Fibroblast of upper back skin (primary cell): ENCODE measurements at places on chromosomes 6 and 20.

GRCh38 chr20:6704132-6704861 is 63.2 kb upstream of the BMP2 start:
- DNase-seq: peak; percentile 68

- peak; percentile 73 for DNase-seq
Observed at GRCh38 chr6:126188279-126188909, 151.5 kb upstream of the CENPW start.

DNA sequence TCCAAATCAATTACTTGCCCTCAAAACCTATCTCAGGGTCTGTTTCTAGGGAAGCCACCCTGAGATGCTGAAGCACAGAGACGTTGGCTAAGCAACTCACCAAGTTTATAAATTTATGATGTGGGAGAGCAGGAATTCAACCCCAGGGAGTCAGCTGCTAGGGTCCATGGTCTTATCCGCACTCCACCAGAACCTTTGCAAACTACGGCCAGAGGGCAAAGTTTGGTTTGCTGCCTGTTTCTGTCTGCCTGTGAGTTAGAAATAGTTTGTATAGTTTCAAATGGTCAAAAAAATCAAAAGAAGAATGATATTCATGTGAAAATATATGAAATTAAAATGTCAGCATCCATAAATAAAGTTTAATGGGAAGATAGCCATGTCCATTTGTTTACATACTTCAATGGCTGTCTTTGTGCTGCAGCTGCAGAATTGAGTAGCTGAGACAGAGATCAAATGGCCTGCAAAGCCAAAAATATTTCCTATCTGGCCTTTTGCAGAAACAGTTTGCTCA is 83.7 kb upstream of the ZFP64 start:
- DNase-seq: peak; percentile 40

DNA sequence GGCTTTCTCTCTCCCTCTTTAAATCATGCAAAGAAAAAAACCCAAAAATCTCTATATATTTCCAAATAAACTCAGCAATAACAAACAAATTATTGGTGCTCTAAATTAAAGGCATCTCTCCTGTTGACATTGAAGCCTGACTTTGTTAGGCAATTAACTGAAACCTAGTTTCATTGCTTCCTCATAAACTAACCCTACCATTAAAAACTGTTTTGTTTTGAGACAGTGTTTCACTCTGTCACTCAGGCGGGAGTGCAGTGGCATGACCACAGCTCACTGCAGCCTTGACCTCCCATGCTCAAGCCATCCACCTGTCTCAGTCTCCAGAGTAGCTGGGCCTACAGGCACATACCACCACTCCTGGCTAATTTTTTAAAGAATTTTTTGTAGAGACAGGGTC is 34.9 kb downstream of the PIGU start:
- DNase-seq: no peak

DNA sequence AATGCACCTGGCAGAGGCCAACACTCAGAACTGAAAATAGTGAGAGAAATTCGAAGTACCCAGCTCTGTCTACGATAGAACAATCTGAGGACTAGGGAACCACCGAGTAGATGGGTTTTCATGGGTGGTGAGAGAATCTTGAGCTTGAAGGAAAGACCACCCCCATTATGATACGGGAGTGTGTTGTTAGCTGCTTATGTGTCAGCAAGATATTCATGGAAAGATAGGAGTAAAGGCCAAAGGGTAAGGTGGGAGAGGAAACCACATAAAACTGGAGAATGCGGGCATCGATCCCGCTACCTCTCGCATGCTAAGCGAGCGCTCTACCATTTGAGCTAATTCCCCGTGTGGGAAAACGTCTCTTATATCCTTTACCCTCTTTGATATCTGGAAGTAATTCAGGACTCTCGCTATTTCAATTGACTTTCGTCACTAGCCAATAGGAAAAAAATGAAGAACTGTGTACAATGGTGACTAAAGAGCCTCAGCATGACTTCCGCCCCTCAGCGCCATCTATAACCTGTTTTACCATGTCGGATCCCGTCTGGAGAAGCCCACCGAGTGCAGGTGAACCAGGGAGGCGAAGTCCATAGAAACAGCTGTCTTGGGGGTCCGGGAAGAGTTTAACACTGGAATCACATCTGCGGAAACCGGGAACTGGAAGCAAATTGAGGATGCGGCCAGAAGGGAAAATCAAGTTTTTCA is 25.0 kb upstream of the ABT1 start:
- DNase-seq: peak; percentile 93

DNA sequence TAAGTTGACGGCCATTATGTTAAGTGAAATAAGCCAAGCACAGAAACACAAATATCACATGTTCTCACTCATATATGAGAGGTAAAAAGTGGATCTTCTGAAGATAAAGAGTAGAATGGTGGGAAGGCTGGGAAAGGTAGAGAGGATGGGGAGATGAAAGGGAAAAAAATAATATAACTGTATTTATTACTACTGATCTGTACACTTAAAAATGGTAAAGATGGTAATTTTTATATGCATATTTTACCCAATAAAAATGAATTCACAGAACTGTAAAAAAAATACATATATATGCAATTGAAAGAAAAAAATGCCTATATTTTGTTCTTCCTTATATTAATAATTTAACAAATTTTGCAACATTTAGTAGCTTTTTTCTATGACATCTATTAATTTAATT is 694.4 kb upstream of the MARCKS start:
- DNase-seq: no peak

GRCh38 chr6:124158024-124158423 is 354.4 kb downstream of the NKAIN2 start:
- DNase-seq: no peak

GRCh38 chr6:31585491-31585890 is 586 bp upstream of the LST1 start:
- DNase-seq: no peak

- DNase-seq: peak; percentile 58
Observed at GRCh38 chr6:112927641-112928320, 580.7 kb downstream of the RFPL4B start.

DNA sequence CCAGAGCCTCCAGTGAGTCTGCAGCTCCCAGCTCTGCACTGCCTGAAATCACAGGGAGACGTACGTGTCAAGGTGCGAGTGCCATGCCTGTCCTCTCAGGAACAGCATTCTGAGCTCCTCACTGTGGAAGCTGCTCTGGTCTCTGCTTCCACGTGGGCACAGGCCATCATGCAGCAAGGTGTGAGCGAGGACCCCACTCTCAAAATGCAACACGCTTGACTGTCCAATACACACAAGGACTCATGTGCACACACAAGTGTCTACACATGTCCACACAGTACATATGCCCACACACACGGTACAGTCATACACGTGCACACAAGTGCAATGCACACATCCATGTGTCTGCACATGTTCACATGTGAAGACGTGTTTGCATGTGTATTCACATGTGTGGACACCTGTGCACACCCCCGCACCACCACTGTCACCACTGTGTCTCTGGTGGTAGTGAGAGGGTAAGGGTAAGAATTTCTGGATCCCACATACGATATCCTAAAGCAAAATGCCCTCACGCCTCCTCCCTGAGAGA is 260.5 kb downstream of the DLL1 start:
- DNase-seq: no peak

GRCh38 chr20:8292793-8293192 is 160.7 kb downstream of the PLCB1 start:
- DNase-seq: no peak

DNA sequence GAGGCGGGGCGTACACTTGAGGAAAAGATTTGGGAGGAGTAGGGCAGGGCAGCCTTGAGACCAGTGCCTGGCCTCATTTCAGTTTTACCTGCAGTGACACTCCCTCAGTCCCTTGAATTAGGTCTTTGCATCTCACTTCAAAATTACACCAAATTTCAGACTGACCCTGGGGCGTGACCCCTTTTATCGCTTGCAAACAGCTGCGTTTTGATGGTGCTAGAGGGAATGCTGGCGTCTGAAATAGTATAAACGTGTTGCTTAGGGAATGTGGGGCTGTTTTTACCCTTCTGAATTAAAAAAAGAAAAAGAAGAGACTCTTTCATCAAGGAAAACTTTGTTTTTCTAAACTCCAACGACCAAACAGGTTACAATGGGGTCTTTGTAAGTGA is 21.0 kb downstream of the COL9A1 start:
- DNase-seq: no peak

DNA sequence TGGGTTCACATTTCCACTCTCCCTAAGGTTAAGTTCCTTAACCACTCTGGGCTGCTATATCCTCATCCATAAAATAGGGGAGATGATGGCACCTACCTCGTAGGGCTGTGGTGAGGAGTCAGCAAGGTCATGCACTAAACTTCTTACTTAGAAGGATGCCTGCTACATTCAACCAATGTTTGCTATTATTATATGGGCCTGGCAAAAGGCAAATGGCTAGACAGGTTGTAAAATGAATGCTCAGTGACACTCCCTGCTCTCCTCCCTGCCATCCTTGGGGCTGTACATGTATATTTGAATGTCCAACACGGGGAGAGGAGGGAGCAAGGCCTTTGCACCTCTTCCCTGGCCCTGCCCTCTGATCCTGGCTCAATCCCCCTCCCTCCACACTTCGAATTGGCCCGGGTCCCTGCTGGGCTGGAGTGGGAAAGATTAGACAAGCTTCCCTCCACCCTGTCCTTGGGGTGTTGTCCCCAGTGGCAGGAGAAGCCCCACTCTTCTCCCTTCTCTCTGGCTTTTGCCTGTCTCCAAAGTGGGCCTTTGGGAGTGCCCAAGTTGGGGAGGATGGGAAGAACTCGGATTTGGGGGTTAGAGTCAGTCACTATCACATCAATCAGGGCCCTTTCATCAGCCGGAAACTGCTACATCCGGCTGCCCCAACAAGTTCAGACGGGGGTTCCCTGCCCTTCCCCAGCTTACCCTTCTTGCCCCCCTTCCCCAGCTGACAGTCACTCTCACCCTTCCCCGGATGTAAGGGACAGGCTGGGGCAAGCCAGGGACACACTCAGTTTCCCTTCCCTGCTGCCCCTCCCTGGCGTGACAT is 36.3 kb upstream of the VEGFA start:
- no peak for DNase-seq

DNA sequence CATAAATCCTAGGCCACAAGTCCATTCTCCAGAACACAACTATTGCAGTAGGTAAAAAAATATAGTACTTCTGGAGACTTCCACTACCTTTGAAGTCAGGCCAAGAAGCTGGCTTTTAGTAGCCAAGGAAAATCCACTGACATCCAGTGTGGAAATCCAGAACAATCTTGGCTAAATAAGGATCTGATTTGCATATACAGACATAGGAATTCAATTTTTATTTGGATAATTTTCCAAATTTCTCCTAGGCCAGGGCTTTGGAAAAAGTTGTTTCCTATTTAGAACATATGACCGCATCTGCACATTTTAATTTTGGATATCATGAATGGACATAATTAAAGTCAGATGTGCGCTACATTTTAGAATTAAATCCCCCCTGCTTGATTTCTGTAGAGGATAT is 100.2 kb downstream of the BCAS1 start:
- DNase-seq: no peak

DNA sequence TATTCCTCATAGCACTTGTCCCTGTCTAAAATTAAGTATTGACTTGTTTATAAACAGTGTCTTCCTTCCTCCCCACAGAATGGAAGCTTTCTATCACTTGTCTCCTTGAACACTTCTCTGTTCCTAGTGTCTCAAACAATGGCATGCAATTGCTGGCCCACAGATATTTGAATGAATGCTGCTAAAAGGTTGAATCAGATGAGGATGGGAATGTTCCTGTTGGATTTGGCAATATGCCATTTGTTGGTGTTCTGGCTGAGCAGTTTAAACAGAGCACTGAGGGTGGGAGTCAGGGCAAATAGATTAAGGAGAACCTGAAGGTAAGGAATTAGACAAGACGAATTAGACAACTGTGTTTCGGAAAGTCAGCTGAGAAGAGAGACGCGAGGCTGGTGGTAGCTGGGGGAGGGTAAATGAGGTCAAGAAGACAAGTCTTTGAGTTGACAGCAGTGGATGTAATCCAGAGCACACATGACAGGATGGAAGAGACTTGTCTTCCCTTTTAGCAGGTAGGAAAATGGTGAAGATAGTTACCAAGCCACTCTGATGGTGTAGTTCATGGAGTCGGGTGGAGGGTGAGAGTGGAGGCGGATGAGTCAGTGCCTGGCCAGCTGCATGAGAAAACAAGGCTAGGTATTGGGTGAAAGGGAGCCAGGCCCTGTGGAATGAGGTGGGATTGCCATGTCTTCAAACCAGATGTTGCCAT is 58.3 kb upstream of the GNRH2 start:
- peak; percentile 50 for DNase-seq

DNA sequence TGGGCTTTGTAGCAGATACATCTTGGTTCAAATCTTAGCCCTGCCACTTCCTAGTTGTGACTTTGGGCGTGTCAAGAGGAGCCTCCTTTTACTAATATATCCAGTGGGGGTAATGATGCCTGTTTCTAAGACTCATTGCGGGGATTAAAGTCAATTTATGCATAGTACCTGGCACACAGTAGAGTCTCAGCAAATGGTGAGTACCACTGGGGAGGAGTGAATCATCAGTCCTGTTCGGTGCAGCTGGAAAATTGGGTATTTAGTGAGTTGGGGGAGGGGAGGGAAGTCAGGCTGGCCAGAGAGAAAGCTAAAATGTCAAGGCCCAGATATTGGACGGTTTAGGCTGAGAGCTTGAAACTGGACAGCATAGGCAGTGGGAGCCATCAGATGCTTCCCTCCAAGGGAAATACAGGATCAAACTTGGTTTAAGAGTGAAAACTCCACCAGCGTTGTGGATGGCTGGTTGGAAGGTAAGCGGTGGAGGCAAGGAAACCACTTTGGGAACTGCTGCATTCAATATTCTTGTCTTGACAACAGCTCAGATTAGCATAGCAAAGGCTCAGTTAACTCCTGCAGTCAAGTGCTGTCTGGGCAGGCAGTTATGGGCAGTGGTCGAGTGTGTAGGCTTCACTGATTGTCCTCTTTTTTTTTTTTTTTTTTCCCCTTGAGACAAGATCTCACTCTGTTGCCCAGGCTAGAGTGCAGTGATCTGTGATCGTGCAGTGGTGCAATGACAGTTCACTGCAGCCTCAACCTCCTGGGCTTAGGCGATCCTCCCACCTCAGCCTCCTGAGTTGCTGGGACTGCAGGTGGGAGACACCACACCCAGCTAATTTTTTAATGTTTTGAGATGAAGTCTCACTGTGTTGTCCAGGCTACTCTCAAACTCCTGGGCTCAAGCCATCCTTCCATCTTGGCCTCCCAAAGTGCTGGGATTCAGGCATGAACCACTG is 12.9 kb downstream of the PPP1R16B start:
- DNase-seq: no peak
